ENCODE measurements at places on chromosomes 4 and X.

DNA sequence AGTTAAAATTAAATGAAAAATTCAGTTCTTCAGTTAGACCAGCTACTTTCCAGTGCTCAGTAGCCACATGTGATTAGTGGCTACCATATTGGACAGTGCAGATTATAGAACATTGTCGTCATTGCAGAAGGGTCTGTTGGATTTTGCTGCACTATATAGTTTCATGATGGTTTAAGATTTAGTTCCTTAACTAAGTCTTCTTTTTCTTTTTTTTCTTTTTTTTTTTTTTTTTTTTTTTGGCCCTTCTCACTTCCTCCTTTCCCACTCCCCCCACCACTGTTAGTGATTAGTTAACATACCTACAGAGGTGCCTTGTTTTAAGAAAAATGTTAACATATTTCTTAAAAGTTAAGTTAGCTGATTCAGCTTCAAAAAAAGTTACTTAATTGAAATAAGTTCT, 9.0 kb downstream of the RAB9A start:
- DNase-seq: no peak

DNA sequence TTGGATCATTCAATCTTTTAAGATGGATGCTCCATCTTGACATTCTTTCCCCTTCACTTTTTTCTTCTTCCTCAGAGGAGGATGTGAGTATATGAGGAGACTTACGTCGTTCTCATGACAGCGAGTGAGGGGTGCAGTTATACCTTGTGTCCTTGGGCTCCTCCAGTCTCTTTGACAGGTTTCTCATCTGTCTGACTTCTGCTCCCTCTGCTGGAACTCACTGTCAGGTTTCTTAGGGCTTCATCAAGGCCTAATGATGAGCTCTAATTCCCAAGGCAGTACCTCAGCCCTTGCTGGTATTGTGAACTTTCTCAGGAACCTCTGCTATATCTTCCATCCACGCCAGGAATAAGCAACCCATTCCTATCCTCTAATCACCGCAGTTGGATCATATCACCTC, 237.8 kb upstream of the ADGRL3 start:
- no peak for DNase-seq

DNA sequence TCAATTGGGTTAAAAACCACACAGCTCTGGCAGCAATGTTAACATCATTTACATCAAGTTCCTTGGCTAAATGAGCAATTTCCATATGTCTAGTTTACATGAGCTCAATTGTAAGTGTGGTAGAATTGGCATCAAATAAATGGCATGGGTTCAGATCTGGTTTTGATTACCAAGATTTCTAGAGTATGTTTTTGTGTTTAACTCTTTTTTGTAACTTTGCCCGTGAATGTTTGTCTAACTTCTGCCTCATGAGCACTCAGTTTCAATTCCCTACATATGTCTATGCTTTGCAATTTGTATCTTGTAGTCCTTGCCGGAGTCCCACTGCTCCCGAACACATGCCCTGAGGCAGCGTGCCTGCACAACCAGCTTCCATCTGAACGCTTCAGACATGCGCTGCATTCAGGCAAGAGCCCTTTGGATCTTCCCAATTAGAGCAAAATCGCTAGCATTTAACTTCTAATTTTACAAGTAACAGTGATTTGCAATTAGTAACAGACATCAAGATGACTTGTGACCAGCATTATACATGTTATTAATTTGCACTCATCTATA, 644.4 kb downstream of the TRIML1 start:
- no peak for DNase-seq

DNA sequence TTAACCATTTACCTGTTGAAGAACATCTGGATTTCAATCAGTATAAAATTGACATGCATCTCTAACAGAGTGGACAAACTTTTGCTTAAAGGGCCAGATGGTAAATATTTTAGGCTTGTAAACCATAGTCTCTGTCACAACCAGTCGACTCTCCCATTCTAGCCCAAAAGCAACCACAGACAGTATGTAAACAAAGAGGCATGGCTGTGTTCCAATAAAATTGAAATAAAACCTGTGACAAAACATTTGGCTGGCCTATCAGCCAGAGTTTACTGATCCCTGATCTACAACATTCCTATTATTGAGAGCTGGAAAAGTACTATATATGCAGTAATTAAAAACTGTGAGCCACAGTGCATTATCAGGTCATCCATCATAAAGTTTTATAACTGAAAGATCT, 3.2 kb downstream of the CENPC start:
- no peak for DNase-seq

DNA sequence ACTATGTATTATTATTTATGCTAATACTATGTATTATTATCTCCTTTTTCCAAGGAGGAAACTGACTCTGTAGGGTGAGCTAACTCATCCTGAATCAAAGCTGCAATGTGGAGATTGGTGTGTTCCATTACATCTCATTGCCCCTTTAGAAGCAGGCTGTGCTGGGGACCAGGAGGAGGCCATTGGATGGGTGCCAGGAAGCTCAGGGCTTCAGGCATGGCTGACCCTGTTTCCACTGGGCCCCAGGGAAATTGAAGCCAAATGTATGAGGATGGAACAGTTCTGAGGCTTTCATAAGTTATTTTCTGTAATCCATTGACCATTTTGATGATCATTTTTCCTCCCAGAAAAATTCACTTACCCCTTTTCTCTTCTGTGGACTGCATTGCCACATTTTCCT, 418.8 kb upstream of the ZFP42 start:
- DNase-seq: no peak

GRCh38 chr4:36303426-36304137, 22.2 kb downstream of the DTHD1 start:
- no peak for DNase-seq

- no peak for DNase-seq
These were observed 92.5 kb upstream of the VEGFC start for GRCh38 chr4:176885224-176885623.

GRCh38 chr4:154506253-154506652, 14.7 kb upstream of the DCHS2 start:
- DNase-seq: no peak

DNA sequence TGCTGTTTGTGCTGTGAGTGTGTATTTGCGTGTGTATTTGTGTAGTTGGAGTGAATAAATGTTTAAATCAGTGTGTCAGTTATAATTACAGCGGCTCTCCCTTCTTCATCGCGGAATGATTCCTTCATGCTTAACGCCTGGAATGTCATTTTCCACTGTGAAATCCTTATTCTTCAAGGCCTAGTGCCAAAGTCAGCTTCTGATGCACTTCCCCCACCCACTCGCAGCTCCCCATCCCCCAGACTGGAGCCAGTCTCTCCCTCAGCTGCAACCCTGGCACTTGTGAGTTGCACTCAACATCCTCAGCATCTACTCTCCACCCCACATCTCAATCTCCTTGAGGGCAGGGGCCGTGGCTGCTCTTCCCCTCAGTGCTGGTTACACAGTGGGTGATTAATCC, 583.0 kb downstream of the BCOR start:
- no peak for DNase-seq

DNA sequence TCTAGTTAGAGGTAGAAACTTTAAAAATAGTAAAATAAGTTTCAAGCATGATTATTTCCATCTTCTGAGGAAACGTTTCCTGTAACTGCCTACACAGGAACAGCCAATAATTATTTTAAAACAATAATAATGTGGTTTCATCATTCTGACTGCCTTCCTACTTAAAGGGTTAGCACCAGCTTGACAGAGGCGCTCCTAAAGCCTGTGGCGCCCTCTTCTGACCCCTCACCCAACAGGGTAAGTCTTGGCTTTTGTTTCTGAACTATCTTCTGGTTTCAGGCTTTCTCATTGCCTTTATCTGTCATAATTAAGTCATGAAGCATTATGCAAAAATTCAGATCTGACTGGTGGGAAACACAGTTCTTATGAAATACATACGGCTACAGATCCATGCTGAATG, 96.7 kb downstream of the ITM2A start:
- DNase-seq: no peak

All from NCI-H1694 treated with DMSO at 0.1 percent for 48 hours (cell line).